Thyroid gland (tissue), 4 donors: ENCODE measurements at places on chromosomes 11 and 22. TPM values are rescaled to one million over a fixed set of nuclear protein-coding genes. Genes with fewer than 3 reads are reported as not detected.
A peak's percentile ranks its signal among the peaks of the same experiment; 100 is the strongest.

- no peak for DNase-seq
Observed at GRCh38 chr11:4095509-4096230, 1.1 kb downstream of the RRM1 start.

MPZL3 gene
- total RNA-seq: 11.1 TPM

DNA sequence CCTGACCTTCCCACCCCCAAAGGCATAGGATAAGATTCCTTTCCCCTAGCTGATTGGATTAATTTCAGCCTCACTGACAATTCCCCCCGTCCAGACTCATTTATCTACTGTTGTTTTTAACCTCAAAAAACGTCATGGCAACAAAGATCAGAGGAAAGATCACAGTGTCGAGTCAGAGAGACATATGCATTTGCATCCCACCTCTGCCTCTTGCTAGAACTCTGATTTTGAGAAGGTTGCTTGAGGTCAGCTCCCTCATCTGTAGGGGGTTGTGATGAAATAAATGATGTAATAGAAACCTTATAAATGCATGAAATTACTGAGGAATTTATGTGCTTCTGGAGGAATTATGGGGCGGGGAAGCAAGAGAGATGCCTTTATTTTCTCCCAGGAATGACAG, 53.3 kb upstream of the SYN3 start:
- DNase-seq: no peak

- peak; percentile 74 for DNase-seq
Observed at GRCh38 chr11:117819096-117820040, 5.2 kb downstream of the FXYD2 start.

- no peak for DNase-seq
Observed at GRCh38 chr11:102516179-102516578, 14.4 kb downstream of the MMP7 start.

DNA sequence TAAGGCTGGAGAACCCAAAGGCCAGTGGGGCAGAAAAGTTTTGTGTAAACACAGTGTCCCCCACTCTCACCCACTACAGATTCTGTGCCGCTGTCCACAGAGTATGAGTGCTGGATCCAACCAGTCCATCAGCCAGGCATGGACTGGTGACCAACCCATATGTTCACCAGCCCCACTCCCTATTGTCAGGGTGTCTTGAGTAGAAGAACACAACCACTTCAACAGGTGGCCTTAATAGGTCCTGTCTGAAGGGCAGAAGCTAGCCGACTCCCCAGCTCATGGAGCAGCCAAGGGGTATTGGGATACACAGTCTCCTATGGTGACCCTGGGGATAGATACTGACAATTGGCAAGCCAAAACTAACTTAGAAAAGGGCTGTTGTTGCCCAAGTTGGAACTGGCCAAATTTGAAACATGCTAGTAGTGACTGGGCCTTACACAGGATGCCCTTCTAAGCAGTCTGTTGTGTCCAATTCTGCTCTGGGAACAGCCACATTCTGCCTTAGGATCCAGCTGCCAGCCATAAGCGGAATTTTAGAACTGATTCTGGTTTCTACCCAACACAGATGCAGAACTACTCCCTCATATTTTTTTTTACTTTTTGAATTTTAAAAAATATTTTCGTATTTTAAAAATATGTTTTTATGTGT, 19.8 kb upstream of the PGM2L1 start:
- DNase-seq: peak; percentile 23

GRCh38 chr11:126999366-126999765, 1.2 kb downstream of the KIRREL3 start:
- no peak for DNase-seq

PHOX2A gene
- total RNA-seq: not detected

- DNase-seq: peak; percentile 67
Observed at GRCh38 chr22:19756288-19757128, 4.1 kb upstream of the TBX1 start.

OR4A15 gene
- not detected for total RNA-seq

HBD gene
- 1.0 TPM for total RNA-seq

GRCh38 chr11:27367881-27368280, 4.9 kb upstream of the CCDC34 start:
- no peak for DNase-seq

C11orf86 gene
- total RNA-seq: not detected

GRCh38 chr11:119691020-119691666, 37.9 kb downstream of the NECTIN1 start:
- no peak for DNase-seq

GRCh38 chr11:128463371-128463829, 124.0 kb downstream of the ETS1 start:
- DNase-seq: no peak

GRCh38 chr22:46083383-46084350, 66.7 kb upstream of the PPARA start:
- DNase-seq: no peak

DNA sequence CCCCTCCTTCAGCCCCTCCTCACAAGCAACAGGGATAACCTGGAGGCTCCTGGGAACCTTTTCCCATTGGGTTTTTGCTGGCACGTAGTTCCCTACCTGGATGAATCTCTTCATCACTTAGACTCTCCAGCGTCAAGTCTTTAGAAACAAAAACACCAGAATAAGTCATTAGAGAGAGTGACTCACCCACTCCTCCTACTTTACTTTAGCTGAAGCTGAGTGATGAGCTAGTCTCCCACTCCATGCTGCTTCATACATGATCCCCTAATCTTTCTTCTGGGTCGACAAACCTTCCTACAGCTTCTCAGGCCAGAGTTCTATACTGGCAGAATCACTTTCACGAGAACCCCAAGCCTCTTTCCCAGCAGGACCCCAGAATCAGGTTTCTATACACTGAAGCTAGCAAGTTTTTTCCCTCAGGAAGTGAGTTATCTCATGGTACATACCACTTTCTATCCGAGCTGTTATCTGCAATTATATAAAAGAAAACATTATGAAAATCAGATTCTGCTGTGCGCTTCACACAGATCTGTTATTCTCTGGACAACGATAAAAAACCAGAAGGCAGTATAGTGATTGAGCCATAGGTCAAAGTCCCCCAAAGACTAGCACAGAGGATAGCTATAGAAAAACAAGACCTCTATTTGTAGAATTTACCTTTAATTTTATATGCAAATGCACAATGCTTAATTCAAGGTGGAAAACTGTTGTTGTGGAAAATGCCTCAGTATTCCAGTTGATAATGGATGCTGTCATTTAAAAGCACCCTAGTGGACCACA, 18.7 kb downstream of the DRICH1 start:
- no peak for DNase-seq

MYBPC3 gene
- total RNA-seq: not detected

MRPL49 gene
- total RNA-seq: 72.7 TPM

NR1H3 gene
- total RNA-seq: 27.5 TPM

DNA sequence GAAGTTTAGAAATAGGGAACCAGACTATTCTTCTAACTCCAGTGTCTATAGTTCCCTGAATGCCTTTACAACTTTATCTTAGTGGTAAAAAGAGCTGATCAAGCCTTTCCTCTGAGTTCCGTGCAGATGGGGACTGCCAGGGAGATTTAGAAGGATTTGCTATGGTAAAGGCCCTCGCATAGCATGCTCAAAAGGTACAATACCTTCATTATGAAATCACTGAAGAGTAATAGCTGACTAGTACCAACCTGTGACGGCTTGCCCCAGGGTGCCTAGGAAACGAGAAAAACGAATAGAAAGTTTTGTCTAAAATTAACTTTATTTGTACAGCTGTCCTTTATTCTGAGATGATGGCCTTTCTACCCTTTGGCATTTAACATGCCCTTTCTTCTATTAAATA, 150.1 kb upstream of the ARHGAP42 start:
- DNase-seq: no peak

DNA sequence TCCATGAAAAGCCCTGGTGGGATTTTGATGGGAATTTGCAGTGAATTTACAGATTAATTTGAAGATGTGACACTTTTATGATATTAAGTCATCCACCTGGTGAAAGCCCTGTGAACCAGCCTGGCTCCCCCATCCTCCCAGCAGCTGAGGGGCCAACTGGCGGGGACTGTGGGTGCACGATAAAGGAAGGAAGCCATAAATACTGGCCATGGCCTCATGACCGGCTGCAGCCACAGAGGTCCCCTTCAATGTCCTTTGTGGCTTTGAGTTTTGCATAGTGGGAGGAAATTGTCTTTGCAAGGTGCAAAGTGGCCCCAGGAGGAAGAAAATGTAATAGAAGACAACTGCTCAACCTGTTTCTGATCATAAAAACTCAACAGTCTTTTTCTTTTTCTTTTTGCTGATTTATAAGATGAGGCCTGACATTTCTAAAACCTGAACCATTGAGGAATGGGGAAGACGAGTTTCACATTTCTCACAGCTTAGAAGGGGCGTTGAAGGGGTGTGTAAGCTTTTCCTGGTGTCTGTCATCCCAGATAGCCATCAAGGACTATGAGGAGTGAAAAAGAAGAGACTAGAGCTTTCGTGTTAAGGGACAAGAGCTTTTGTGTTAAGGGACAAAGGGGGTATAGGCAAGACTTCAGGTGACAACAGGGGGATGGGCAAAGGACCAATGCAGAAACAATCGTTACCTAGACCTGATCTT, 6.3 kb upstream of the NDUFV1 start:
- DNase-seq: no peak

PARVG gene
- total RNA-seq: 5.7 TPM

- no peak for DNase-seq
Observed at GRCh38 chr11:66919923-66920322, 38.3 kb downstream of the PC start.

DNA sequence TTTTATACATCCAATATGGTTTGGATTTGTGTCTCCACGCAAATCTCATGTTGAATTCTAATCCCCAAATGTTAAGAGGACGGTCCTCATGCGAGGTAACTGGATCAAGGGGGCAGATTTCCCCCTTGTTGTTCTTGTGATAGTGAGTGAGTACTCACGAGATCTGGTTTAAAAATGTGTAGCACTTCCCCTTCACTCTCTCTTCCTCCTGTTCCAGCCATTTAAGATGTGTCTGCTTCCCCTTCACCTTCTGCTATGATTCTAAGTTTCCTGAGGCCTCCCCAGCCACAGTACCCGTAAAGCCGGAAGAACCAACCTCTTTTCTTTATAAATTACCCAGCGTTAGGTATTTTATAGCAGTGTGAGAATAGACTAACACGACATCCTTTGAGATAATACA, 98.6 kb downstream of the TTC28 start:
- DNase-seq: no peak

GRM5 gene
- total RNA-seq: 0.81 TPM

DNA sequence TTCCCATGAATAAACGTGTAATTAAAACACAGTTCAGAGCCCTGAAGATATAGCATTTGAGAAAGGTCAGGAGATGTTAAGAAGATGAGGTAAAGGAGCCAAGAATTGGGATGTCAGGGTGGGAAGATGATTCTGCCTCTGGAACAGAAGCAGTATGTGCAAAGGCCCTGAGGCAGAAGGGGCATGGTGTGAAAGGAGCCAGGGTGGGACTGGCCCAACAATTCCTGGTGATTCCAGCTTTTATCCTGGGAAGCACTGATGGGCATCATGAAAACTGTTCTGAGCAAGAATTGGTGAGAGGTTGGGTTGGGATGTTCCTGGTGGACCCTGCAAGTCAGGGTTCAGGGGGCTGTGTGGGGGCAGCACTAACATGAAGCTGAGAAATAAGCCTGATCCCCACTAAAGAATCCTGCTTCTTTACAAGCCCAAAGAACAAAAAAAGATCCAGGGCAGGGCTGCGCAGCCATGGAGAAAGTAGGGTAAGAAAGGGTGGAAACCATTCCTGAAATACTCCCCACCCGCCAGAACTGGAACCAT, 2.5 kb upstream of the FXYD6 start:
- DNase-seq: no peak

DBX1 gene
- not detected for total RNA-seq

GRCh38 chr11:9320047-9320446, 5.7 kb upstream of the TMEM41B start:
- DNase-seq: no peak

DNA sequence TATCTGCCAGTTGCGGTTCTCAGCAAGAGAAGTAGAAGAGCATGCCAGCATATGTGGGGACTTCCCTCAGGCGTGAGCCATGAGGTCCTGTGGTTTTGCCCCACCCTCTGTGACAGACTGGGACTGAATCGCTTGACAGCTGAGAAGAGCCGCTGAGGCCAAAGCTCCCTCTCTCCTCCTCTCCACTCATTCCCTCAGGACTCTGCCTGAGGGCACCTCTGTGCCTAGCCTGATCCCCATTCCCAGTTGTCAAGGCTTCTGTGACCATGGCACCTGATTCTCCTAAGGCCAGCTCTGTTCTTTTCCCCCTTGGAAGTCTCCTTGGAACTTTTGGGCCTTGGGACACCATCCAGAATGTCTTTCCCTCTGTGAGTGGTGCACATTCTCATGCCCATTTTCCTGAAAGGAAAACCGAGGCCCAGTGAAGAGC, 27.0 kb downstream of the ART5 start:
- peak; percentile 78 for DNase-seq

LRP4 gene
- total RNA-seq: 10.3 TPM

SLC17A6 gene
- total RNA-seq: not detected

BTBD18 gene
- not detected for total RNA-seq

DNA sequence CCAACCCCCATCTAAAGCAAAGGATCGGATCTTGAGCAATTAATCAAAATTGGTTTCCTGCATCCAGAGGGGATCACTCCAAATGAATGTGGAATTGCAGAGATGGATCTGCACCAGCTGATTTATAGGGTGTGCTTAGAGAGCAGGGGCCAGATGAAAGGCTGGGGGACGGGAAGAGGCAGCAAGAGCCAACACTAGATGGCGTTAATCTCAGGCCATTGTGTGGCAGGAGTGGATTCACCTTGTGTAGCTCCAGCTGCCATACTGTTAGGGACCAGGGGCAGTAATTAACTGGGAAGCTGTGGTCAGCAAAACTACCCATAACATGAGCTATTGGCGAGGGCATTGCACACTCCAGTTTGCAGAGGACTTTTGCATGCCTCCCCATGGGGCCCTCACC, 35.6 kb downstream of the SERPINH1 start:
- DNase-seq: no peak

POU2AF2 gene
- not detected for total RNA-seq

DNA sequence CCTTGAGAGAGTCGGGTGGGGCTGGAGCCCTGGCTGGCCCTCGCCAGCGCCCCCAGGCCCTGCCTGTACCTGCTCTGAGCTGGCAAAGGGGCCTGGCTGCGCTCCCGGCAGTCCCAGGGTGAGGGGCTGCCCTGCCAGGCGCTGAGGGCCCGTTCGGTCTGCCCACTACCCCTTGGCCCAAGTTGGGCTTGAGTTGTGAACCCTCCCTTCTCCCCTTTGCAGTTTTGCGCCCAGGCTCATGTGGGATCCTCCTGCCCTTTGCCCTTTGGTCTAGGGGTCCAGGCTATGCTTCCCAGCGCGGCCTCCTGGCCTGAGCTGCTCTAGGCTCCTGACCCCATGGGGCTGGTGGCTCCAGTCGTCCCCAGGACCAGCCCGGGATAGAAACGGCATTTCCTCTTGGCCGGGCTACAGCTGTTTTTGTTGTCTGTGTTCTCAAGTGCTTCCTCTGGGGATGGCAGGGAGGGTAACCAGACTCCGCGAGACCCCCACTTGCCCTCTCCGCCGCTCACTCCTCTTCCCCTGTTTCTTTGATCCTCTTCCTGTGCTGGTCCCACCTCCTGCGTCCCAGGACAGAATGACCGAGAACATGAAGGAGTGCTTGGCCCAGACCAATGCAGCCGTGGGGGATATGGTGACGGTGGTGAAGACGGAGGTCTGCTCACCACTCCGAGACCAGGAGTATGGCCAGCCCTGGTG, 34.9 kb downstream of the PRDM11 start:
- DNase-seq: peak; percentile 44

RCOR2 gene
- total RNA-seq: not detected
